ENCODE measurements at places on chromosomes 6 and 20.

DNA sequence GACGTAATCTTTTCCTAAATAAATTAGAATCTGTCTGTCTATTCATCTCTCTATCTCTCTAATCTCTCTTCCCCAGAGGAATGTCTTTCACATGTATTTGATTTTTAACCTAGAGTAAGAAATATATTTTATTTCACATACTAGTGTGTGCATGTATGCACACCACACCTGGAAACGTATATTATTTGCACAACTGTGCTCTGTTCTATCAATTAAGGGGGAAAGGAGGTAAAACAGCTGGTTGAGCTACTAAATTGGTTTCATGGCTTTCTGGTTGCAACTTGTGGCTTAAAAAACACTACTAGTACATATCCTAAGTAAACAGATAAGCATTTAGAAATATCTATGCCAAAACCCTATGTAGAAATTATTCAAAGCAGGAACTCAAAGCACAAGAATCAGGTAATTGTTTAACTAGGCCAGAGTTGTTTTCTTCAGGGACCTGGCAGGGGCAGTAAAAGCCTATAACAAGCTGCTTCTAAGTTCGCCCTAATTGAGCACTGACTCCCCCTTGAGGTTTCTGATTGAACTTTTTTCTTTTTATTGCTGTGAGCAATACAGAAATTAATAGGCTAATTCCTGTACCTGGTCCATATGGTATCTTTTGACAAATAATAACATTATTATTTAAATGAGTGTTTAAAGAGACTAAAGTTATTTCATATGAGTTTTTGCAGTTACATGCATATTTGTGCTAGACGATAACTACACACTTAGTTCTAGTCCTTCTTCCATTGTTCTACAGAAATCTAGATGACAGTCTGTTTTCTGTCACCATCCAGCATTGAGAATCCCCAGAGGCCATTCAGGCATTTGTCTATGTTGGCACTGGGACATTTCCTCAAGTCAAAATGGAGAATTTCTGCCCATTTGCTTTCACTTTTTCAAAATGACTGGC lies 88.6 kb downstream of the MCHR2 start:
- no peak for DNase-seq

- no peak for DNase-seq
Observed at GRCh38 chr20:33276303-33277113, 6.5 kb upstream of the BPIFB1 start.

DNA sequence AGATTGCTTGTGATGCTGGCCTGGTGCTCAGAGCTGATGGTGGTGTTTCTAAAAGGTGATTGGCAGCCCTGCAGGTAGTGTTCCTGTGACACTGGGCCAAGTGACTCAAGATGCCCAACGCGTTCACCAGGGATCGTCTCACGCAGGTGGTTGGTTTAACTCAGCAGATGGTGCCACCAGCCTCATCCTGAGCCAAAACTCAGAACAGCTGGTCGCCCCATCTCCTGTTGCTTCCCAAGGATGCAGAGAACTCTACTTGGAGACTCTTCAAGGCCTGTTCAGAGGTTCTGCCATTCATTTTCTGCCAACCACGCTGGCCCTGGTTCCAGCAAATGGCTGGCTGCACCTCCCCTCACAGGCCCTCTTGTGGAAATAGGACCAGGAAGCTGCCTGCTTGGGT lies 394.4 kb downstream of the CDH26 start:
- DNase-seq, result no peak

DNA sequence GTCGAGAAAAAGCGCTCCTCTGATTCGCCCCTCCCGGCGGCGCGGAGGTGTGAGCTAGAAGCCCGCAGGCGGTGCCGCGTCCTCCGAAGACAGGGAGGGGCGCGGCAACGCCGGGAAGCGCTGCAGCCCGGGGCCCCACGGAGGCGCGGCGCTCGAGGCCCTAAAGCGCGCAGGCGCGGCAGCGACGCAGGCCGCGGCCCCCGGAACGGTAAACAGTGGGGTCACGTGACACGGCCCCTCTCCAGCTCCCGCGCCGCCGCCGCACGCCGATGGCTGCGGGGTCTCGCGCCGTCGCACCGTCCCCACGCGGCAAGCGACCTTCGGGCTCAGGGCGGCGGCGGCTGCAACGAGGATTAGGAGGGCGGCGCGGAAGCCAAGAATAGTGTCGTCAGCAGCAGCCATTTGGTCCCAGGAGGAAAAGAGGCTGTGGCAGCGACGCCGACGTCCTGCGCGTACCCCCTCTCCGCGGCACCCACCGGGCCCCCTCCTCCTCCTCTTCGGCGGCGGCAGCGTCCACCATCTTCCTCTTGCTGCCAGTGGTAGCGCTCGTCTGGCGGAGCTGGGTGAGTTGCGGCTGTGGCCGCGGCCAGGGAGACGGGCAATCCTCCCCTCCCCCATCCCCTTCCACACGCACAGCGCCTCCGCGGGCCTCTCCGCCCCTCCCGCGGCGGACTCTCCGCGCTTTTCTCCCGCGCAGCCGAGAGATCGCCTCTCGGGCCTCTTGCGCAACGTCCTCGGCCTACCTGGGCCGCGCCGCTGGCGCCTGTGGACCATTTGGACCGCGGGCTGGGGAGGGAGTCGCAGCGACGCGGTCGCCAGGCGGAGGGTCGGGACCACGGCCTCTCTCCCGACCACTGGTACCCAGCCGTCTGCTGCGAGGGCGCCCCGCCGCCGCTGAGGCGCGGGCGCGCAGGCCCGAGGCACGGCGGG lies at the start of gene PHF3:
Gene PHF3 (plus strand): TSS at position 215 of the 930 bp plus-strand sequence. CDS start 10,750 bp downstream, outside the sequence.
- peak; percentile 74 for DNase-seq

DNA sequence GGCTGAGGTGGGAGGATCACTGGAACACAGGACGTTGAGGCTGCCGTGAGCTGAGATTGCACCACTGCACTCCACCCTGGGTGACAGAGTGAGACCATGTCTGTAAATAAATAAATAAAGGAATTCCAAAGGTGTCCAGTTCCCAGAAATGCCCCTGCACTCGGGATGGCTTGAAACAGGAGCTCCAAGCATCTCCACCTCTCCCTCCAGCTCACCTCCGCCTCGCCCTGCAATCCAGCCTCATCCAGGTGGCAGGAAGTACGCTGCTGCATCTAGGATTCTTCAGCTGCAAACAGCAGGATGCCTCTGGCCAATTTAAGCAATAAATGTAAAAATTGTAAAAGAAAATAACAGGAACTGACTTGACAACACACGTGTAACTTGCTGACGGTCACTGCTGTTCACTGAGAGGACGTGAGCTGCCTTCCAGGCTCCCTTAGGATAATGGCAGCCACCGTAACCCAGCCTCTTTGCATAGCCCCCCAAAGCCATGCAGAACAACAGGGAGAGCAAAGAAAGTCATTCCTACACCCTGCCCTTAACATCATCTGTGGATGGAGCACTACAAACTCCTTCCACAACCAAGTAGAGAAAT lies 11.4 kb upstream of the GRM4 start:
- DNase-seq, result no peak

DNA sequence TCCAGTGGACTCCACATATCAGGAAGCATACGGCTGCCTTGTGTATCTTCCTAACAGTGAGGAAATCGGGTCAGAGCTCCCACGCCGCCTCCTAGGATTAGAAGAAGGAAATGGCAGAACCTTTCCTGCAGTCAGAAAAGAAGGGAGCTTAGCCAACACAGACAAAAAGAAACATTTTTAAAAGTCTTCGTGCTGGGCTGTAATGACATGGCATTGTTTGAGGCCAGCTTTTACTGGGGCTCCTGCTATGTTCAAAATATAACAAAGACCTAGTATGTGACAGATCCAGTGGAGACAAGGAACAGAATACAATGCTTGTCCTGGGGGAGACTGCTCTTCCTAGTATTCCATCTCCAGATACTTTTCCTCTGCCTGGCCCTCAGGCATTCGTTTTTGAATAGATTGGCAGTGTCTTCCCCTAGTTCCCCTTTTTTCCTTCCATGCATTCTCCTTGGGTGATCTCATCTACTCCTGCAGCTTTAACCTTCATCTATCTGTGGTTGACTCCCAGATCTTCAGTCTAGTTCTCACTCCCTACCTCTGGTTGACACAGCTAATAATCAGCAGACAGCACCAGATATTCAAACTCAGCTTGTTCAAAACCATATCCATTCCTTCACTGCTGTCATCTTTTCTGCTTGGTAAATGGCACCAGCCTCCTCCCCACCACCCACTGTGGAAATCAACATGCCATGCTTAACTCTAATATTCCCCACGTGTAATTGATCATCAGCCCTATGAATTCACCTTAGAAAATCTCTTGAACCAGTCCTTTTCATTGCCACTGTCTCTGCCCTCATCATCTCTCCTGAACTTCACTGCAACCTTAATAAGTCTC lies 94.5 kb upstream of the VSTM2L start:
- DNase-seq, result no peak

DNA sequence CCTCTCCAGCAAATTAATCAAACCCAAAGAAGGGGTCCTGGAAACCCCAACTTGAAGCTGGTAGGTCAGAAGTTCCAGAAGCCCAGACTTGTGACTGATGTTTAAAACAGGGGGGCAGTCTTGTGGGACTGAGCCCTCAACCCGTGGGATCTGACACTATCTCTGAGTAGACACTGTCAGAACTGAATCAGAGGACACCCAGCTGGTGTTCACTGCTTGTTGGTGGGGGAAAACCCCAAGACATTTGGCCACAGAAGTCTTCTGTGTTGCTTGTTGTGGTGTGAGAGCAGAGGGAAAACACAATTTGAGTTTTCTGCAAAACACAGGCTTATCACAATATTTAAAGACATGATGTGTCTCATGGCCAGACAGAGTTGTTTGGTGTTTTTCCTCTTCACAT lies 29.9 kb downstream of the KIF13A start:
- no peak for DNase-seq

GRCh38 chr20:18587665-18588573 lies at the start of gene DTD1:
TSS of gene DTD1 (plus strand) at chr20:18588054. CDS start at chr20:18588073, 19 bp downstream.
- peak; percentile 66 for DNase-seq

GRCh38 chr6:122494665-122495272 lies 23.2 kb upstream of the SERINC1 start:
- DNase-seq, result no peak

DNA sequence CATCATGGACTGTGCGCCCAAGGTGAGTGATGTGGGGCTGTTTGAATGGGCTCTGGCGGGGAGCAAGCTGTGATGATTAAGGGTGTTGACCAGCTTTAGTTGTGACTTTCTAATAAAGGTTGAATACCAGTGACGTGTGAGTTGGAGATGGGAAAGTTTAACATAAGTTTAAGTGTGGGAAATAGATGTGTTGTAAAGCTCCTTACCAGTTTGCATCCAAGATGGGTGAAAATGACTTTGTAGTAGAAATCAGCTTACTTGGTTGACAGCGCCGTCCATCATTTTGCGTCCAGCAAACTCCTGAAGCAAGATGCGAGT lies 372 bp downstream of the CASS4 start:
- DNase-seq, result no peak

- no peak for DNase-seq
Observed at GRCh38 chr6:1700278-1700967, 90.7 kb downstream of the FOXC1 start.

DNA sequence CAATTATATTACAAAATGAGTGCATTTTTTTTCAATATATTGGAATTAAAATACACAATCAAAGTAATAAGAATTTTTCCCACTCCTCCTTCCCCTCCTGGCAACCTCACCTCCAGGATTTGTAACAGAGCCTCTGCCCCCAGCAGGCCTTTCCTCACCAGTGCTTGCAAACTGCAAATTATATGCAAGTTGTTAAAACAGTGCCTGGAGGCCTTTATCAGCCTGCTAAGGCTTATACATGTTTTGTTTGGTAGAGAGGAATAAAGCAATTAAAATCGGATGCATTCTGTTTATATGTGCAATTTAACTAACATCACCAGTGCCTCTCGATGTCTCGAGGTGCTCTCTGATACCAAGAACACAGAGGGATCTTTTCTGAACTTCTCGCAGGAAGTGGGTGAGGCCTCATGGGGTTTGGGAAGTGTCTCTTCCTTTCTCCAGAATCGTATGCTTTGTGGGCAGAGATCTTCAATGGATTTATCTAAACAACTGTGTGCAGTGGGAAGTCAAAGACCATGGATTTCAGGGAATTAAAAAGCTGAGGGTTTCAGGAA lies 186.8 kb downstream of the CDH26 start:
- DNase-seq, result no peak

DNA sequence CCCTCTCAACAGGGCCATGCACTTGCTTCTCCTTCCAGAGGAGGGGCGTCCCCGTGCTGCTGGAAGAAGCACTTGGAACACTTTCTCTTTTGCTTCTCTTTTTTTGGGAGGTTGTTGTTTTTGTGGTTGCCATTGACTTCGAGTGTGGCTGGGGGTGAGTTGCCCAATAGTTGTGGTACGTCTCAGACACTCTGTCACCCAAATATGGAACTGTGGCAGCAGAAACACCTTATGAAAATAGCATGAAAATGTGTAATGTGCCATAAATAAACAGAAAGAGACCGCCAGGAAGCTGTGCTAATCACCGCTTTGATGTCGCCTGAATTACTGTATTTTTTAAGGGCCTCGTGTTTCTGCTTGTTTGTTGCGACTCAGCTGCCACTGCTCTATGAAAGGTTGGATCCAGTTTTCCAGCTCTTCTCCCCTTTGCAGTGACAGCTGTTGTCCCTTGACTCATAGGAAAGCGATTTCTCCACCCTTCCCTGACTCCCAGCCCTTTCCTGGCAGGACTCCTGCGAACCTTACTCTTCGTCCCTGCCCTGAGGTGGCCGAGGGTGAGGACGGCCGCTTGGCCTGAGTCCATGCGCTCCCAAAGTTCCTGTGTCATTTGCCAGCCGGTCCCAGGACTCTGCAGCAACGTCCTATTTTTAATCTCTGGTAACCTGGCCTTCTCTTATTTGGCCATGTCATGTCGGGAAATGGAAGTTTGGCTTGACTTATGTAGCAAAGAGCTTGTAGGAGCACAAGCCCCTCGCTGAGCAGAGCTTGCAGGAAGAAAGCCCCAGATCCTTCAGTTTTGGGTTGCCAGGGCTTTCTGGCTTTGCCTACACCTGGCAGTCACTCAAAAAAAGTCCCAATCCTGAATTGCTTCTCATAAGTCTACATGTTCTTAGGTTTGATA lies 694.6 kb downstream of the QKI start:
- no peak for DNase-seq

- no peak for DNase-seq
Observed at GRCh38 chr6:167832497-167833395, 6.0 kb downstream of the AFDN start.

DNA sequence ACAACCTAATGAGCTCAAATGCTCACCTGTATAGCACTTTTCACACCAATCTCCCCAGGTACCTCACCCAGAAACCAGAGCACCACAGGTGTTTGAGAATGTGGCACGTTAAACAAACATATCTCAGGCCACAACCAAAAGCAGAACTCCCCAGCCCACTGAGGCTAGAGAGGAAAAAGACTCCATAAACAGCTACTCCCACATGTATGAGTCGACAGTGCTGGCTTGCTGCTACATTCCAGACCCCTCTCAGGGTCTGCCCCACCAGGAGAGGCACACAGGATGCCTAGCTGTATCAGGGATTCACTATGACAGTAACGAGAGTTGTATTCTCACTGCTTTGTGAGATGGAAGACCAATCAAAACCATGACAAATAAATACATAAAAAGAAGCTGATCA lies 242.6 kb upstream of the ARID1B start:
- DNase-seq, result no peak

- no peak for DNase-seq
Observed at GRCh38 chr6:56751604-56752003, 108.9 kb upstream of the DST start.

DNA sequence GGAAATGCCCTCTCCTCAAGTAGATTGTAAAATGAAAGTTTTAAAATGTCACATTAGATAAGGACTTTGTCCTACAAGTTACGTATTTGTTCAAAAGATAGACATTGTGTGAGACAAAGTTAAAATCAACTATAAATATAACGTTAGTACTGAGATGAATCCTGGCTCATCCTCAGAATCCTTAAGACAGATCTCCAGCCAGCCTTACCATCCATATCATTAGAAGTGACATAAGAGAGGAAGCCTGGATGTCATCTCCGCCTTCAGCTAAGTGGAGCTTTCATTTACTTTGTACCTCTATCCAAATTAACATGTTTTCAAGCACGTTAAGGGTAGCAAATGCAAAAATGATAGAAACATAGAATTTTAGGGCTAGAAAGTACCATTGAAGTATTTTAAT lies 59.1 kb downstream of the SCAF8 start:
- DNase-seq, result no peak
